NCI-H1105 (cell line): ENCODE measurements at places on chromosomes 4 and X.

DNA sequence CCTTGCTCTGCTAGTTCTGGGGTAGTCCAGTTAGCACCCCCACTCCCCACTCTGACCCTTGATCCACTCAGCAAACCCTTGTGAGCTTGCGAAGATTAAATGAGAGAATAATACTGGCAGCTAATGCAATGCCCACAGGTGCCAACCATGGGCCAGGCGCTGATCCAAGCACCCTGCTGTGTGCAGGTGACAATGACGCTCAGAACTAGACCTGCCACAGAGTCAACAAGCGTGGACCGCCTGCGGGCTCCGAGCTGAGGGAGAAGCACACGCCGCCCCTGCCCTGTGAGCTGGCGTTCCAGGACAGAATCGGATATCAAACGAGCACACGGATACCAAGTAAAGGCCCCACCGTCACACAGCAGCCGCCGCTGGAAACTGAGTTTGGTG is 129.2 kb downstream of the FAM53A start:
- DNase-seq, result peak; percentile 41

GRCh38 chr4:59060002-59060846 is 1950.0 kb upstream of the IGFBP7 start:
- DNase-seq, result no peak

DNA sequence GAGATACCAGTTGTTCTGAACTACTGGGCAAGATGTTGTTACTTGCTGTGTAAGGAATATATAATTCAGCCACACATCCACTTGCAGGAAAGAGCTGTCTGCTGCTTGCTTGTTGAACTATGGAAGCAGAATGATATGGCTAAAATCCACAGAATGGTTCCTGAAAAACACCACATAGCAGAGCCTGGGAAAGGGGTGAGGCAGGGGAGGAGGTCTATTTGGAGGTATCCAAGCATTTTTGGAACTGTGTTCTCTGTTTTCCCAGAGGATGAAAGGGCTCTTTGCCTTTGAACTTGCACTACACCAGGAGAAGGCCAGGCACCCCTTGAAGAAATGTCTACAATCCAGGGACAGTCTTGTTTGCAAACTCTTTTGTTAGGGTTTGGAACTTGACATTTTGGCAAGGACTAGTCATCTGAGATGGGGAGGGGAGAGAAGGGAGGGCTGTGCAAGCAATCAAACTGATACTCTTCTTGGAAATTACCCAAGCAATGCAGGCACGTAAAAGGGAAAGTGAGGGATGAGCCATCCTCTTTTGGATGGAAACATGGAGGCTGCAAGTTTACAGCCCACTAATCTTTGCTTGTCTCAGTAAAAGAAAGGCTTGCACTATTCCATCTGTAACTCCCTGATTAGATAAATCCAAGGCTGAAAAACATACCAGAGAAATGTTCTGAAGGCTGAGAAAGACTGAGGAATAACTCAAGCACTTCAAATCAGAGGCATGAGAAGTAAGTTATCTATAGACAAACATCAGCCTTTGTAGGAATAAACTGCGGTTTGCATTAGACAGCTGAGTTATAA is 141.0 kb downstream of the TSPAN5 start:
- DNase-seq, result no peak

- DNase-seq, result no peak
These were observed 843.4 kb downstream of the FSTL5 start for GRCh38 chr4:161320377-161320776.

DNA sequence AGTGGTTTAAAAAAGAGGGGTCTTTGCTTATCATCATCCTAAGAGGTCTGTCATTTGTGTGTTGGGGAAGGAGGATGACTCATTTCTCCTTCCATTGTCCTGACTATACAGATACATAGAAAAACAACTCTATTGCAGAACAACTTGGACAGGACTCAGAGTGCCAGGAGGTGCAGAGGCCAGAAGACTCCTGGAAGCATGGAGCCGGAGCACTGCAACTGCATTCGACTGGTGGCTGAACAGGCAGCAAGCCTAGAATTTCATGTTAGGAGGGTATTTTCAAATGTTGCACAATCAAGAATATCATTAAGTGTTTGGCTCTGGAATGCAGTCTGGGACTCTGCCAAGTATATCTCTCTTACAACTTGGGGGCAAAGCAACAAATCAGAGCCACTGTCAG is 35.0 kb upstream of the MAML3 start:
- no peak for DNase-seq

- peak; percentile 53 for DNase-seq
These were observed 51.1 kb downstream of the C4orf51 start for GRCh38 chr4:145731028-145731427.

DNA sequence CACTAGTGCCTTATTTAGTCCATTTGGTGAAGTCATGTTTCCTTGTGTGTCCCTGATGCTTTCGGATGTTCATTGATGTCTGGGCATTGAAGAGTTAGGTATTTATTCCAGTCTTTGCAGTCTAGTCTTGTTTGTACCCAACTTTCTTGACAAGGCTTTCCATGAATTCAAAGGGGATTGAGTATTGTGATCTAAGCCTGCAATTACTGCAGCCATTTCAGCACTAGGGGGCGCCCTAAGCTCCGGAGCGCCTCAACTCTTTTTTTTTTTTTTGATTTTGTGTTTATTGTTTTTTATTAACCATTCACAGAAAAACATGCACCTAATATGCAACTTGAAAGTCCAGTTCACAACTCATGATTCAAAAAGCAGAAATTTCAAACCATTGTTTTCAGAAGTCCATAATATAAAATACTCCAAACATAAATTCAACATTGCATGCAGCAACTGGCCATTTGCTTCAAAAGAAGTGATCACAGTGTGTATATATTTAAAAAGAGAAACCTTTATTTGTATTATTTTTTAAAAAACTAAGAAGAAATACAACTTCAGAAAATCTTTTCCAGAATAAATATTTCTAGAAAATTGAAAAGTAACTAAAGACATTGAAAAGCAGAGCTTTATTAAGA is 59.2 kb downstream of the PTPN13 start:
- no peak for DNase-seq

DNA sequence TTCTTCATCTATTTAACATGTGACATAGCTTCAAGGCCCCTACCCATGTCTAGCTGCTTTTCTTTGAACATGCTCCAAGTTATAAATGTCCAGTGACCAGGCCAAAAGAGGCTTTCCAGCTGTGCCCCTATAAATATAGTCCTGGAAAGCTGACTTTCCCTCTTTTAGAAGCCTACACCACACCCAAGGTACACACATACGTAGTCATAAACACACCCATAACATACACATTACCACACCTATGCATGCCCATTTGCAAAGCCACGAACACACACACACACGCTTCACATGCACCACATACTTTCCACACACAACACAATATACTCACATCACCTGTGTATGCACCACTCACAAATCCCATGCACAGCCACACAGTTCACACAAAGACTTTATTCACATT is 2.0 kb downstream of the ARHGAP36 start:
- DNase-seq, result no peak

GRCh38 chr4:41776466-41776865 is 27.9 kb upstream of the PHOX2B start:
- no peak for DNase-seq

DNA sequence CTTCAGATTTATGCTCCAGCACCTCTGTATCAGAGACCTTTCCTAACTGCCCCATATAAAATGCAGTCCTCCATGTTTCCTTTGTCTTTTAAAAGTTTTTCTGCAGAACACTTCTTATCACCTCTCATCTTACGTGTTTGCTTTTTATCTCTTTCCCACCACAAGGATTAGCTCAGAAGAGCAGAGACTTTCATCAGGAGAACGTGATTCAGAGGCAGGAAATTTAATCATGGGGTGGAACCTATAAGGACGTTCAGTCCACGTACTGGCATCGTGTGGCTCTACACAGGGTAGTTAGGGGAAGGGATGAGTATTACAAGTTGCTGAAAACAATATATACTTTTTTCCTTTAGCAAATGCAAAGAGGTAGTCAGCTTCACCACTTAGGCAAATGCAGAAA is 98.7 kb downstream of the SORBS2 start:
- no peak for DNase-seq

GRCh38 chr4:39525822-39526690 is 1.2 kb downstream of the UGDH start:
- no peak for DNase-seq

DNA sequence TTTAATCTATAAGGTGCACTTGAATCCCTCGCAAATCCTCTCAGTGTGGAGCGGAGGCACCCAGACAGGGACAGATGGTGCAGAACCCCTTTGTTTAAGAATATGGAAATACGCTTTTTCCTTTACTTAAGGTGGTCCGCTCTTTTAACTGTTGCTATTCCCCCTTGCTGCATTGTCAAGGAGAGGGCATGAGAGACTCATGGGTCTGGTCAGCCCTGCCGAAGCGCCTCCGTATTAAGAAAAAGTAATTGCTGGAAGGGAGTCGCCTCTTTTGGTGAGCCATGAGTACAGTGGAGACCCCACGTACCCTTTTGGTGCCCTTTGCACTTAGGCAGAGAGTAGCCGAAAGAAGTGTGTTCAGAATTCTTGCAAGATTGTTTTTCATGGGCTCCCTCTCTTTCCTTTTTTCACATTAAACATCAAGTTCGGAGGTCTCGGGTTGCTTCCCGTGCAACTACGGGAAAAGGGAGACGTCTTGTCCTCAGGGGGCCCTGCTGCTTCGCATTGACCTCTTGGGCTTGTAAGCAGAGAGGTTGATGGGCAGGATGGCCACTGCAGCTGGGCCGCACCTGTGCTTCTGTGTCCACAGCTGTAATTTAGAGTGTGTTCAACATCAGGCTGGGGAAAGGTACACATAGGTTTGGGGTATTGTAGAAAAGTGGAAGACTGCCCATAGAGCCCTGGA is 109.6 kb downstream of the SPRY1 start:
- no peak for DNase-seq

DNA sequence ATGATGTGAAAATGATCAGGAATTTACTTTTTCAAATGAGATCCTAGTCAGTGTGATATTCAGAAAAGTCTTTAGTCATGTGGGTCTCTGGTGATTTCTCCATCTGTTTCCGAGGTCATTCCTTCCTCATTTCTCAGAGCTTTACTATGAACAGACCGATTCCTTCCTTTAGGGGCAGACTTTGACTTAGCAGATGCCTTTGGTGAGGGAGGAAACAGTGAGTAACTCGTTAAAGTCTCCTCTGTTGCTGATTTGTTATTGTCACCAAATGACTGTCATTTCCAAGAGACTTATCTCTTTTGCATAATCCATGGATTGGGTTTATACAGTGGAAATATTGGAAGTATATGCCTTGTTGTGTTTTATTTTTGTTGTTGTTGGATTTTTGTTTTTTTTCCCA is 76.2 kb upstream of the CD99 start:
- no peak for DNase-seq

DNA sequence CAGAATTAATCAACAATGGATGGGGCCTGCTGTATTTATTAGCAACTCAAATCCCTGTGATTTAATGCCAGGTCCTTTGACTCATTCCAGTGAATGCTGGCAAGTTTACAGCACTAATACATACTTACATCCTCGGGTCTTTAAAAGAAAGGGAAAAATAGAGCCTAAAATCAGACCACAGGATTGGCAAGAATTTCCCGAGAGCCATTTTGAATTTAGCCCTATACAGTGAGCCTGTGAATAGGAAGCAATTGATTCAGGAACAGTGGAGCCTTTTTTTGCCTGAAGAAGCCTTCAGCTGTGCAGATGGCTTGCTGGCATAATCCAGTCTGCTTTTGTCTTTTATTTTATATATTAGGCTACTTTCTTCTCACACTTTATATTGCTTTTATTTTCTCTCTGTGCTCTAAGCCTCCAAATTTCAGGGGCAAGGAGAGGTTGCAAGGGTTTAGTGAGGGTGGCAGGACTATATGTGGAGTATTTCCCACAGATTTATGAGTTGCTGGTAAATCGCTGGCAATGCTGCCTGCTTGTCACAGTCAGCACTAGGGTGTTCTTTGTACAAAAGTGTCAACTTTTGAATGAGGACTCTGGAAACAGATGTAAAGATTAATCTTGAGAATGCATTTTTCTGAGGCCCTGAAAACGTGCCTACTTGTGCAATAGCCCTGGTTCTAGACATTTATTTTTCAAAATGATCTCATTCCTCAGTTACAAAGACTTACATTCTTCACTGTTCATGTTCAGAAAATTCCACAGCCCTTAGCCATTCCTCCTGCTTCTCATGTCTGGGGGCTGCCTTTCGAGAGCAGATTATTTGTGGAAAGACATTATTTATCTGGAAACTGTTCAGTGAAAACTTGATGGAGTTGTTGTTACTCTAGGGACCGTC is 303.5 kb downstream of the SPRY1 start:
- DNase-seq, result no peak

- DNase-seq, result no peak
These were observed 37.1 kb downstream of the CPE start for GRCh38 chr4:165415910-165416309.

GRCh38 chr4:137367620-137368019 is 164.7 kb downstream of the PCDH18 start:
- no peak for DNase-seq

GRCh38 chrX:31227250-31227649 is 155.4 kb upstream of the FTHL17 start:
- no peak for DNase-seq

DNA sequence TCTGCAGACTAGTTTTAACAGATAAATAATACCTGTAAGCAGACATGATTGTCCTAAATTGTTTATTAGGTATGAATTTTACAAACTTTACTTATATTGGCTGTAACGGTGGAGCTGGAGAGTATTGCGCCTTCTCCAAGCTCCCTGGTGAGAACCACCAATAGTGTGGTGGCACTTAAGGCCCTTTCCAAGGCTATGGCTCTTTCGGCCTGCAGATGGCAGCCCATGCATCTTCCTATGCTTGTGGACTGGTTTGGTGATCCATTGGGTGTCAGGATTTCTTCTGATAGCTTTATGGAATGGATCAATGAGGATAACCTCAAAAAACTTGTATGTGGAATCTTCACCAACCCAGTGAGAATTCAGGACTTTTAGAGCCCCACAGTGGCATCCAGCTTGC is 7.8 kb downstream of the LARP1B start:
- no peak for DNase-seq

DNA sequence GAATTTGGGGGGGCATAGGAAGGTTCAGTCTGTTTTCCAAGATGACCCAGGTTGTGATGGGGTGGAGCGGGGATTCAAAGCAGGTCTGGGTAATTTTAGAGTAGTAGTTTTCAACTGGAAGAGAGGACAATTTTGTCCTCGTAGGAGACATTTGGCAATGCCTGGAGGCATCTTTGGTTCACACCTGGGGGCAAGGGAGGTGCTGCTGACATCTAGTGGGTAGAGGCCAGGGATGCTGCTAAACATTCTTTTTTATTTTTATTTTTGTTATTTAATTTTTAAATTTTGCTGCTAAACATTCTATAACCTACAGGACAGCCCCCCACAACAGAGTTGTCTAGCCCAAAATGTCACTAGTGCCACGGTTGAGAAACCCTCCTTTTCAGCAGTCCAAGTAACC is 1.9 kb downstream of the RAB9A start:
- no peak for DNase-seq

DNA sequence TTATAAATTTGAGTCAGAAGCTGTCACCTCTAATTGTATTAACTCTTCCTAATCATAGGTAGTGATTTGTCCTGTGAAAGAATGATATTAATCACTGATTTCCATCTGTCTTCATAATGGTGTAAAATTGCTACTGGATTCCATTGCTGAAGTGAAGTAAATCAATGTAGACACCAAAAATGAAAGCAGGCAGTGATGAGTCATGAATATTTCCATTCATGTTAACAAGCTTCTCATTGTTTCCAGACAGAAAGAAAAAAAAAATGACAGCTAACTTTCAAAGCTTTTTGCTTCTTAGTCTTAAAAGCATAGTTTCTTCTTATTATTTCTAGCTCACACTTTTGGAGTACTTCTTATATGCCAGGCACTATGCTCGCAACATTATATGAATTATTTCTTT is 21.5 kb downstream of the FAM114A1 start:
- no peak for DNase-seq

- no peak for DNase-seq
These were observed 28.8 kb upstream of the EGFL6 start for GRCh38 chrX:13540602-13541001.
